ENCODE measurements at places on chromosomes 7 and 10.

- no peak for DNase-seq
Measured at GRCh38 chr10:32163071-32163761, 107.0 kb upstream of the KIF5B start.

DNA sequence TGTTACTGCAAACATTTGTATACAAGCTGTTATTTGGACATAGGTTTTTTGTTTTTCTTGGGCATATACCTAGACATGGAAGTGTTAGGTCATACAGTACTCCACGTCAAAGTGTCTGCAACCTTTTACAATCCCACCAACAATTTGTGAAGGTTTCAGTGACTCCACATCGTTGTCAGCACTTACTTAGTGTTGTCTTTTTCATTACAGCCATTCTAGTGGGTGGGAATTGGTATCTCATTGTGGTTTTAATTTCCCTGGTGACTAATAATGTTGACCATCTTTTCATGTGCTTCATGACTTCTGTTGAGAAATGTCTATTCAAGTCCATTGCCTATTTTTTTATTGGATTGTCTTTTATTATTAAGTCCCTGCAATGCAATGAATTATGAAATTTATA lies 95.0 kb downstream of the UBE3C start:
- no peak for DNase-seq

DNA sequence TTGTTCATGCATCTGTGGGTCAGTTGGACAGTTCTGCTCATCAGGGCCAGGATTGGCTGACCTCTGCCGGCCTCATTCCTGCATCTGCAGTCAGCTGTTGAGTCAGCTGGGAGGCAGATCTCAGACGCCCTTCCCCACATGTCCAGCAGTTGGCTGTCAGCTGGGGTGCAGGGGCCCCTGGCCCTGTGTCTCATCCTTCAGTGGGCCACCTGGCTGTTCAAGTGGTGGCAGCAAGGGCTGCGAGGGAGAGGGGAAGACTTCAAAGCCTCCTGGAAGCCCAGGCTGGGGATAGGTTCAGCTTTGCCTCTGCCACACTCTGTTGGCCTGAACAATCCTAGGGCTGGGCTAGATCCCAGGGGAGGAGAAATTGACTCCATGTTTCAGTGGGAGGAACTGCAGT lies 33.2 kb downstream of the TACR2 start:
- no peak for DNase-seq

GRCh38 chr7:52758356-52758755 lies 277.1 kb upstream of the POM121L12 start:
- no peak for DNase-seq

- peak; percentile 83 for DNase-seq
Measured at GRCh38 chr7:36119005-36119706, 33.9 kb upstream of the EEPD1 start.

DNA sequence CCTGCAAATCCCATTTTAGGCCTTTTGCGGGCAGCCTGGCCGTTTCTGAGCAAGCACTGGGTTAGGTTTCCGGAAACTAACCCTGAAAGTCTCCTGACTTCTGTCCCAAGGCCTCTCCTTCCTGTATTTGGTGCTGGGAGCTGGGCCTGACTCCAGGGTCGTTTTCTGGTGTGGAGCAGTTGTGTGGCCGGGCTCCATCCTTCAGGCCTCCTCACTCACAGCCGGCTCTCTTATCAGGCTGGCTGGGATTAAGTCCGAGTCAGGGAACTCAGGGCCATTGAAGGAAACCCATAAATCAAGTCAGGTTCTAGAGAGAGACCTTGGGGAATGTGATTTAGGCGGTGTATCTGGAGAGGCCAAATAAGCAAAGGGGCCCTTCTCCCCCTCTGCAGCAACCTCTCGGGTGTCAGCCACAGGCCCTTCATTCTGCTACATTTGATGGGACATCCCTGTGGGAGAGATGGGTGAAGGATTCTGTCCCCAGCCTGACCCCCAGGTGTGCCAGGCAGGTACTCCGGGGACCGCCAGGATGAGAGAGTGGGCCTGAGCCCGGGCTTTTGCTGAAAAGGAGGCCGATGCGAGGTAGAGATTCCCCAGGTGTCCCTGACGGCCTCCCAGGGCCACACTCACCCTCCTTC lies 3.3 kb downstream of the GATA3 start:
- DNase-seq, result no peak

GRCh38 chr10:79070606-79071395 lies 2.0 kb downstream of the ZMIZ1 start:
- peak; percentile 96 for DNase-seq

- peak; percentile 96 for DNase-seq
Measured at GRCh38 chr7:148987010-148987750, 41.1 kb downstream of the PDIA4 start.

- no peak for DNase-seq
Measured at GRCh38 chr10:4121502-4122380, 336.7 kb upstream of the KLF6 start.

DNA sequence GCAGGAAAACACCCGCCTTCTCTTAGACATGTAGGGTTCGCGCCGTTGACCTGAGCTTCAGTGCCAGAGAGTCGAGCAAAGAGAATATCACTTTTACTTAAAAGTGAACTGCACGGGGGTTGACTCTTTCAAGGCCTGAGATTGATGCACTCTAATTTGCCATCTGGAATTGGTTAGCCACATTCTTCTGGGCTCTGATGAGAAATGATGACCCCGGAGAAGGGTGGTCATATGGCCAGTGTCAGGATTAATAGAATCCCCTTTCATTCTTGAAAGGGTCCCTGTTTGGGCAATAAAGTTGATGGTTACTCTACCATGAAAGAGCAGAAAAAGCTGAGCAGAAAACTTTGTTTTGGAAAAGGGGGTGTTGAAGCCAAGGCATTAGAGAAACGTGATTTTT lies 31.2 kb downstream of the GRK5 start:
- DNase-seq, result no peak

GRCh38 chr7:12322903-12323300 lies 80.8 kb downstream of the VWDE start:
- DNase-seq, result no peak

- DNase-seq, result peak; percentile 72
Measured at GRCh38 chr10:103592186-103593021, 98.9 kb downstream of the NEURL1 start.

GRCh38 chr7:5780801-5781496 lies 514 bp downstream of the RNF216 start:
- DNase-seq, result peak; percentile 53

- DNase-seq, result peak; percentile 87
Measured at GRCh38 chr10:17673471-17674061, 29.6 kb downstream of the STAM start.

- no peak for DNase-seq
Measured at GRCh38 chr7:158406801-158407200, 180.8 kb downstream of the PTPRN2 start.

Data from hematopoietic multipotent progenitor cell treated with erythropoietin and hydrocortisone succinate and interleukin-3 and kit ligand, for 6 days (in vitro differentiated cells).